ENCODE measurements at places on chromosomes 12 and 14. TPM values are rescaled to one million over a fixed set of nuclear protein-coding genes. Genes with fewer than 3 reads are reported as not detected.

Gene CHURC1
- 77.3 TPM for total RNA-seq

Gene GALNT8
- 1.1 TPM for total RNA-seq

Gene CPM
- total RNA-seq, result 19.9 TPM

Gene HELB
- 2.6 TPM for total RNA-seq

Gene VASH1
- total RNA-seq, result 7.8 TPM

Gene CABP1
- 2.4 TPM for total RNA-seq

Gene TRMT5
- 5.9 TPM for total RNA-seq

Gene PLCZ1
- total RNA-seq, result not detected

Gene OR6C2
- not detected for total RNA-seq

Gene DAZAP2
- total RNA-seq, result 193 TPM

Data from heart left ventricle (tissue), 16 donors.